ENCODE measurements at places on chromosomes 4 and X. TPM values are rescaled to one million over a fixed set of nuclear protein-coding genes. Genes with fewer than 3 reads are reported as not detected.

Gene HSFX2
- not detected for total RNA-seq

Gene ADH6
- not detected for total RNA-seq

Gene BMPR1B
- total RNA-seq, result 0.77 TPM

Gene SSX2B
- not detected for total RNA-seq

DNA sequence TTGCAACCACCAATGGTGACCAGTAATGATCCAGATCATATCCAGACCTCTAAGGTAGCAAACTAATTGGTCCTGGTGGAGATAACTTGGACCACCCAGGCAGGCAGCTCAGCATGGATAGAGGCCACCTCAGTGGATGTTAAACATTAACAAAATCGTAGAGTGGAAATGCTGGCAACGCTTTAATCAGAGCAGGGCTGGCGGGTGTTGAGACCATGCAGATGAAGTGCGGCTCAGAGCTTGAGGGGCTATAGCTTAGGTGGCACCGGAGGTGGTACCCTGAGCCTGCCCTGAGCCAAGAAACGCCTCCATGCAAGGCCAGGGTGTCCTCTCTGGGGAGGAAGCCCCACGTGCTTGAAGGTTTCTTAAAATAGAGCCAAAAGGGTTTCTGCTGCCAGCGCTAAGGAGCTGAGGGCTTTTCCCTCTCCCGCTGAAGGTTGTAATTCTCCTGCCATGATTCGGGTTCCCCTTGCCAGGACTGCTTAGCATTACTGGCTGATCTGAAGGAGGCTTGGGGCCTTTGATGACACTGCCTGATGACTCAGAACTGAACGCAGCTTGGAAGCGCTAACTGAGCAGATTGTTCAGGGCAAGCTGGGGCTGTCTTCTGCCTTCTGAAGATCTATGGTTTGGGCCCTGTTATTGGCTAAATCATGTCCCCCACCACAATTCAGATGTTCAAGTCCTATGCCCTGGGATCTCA is 177.8 kb upstream of the ATP6AP2 start:
- DNase-seq, result no peak

- DNase-seq, result no peak
These were observed 199.3 kb downstream of the BMPR1B start for GRCh38 chr4:94957030-94957429.

- DNase-seq, result no peak
These were observed 1709.0 kb downstream of the PCDH7 start for GRCh38 chr4:32429151-32429550.

DNA sequence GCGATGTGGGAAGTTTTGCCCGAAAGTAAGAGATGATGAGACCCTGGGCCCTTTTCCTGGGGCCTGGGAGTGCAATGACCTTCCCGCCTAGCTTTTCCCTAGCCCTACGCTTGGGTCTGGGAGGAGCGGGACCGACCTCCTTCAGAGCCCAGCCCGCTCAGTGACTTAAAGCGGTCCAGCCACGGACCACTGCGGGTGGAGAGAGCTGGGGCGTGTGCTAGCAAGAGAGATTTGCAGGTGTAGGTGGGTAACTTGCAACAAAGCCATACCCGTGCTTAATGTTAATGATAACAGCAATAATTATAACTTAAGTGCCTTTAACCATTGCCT is 503 bp upstream of the PDE5A start:
- no peak for DNase-seq

Data from WTC11 (cell line).